ENCODE measurements at places on chromosomes 3 and 15. TPM values are rescaled to one million over a fixed set of nuclear protein-coding genes. Genes with fewer than 3 reads are reported as not detected.

GRCh38 chr15:89308236-89308635, 26.4 kb downstream of the POLG start:
- no peak for DNase-seq

- DNase-seq, result no peak
Observed at GRCh38 chr3:3065876-3066275, 44.3 kb downstream of the IL5RA start.

DNA sequence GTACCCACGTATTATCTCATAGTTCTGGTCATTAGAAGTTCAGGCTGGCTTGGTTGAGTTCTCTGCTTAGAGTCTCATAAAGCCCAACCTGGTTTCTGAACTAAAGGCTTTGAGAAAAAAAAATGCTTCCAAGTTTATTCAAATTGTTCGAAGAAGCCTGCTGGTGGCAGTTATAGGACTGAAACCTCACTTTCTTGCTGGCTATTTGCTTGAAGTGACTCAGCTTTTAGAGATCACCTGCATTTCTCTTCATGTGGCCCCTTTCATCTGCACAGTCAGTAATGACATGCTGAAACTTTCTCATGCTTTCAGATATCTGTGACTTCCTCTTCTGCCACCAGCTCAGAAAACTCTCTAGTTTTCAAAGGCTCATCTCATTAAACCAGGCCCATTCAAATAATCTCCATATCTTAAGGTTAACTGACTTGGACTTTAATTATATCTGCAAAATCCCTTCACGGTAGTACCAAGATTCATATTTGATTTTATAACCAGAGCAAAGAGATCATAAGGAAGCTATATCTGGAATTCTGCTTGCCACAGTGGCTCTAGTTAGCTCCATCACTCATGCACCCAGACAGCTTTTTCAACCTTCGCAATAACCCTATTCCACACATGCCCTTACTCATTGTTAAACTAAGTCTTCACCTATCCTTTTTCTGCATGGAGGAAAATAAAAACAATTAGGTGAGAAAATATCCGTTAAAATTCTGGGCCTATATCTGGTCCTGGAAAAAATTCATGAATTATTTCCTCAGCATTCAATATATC, 433.8 kb upstream of the CBLB start:
- no peak for DNase-seq

DNA sequence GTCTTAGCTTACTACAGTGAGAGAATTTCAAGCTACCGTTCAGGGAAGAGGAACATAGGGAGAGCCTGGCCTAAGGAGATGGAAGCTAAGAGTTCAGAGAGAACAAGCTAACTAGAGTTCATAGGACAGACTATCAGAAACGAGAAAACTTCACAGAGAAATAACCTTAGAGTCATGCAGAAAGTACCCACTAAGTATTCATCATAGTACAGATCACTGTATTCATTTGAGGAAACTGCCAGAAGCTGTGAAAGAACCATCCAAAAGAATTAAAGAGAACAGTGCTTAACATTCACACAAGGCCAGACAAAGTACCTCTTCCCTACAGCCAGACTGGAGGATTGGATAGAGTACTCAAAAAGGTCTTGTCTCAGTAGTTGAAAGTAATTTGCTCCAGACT, 15.2 kb upstream of the GBE1 start:
- no peak for DNase-seq

Gene STX19
- not detected for total RNA-seq

GRCh38 chr15:91132079-91132478, 32.0 kb downstream of the SV2B start:
- DNase-seq, result no peak

- DNase-seq, result no peak
Observed at GRCh38 chr15:63264688-63265293, 12.6 kb upstream of the APH1B start.

DNA sequence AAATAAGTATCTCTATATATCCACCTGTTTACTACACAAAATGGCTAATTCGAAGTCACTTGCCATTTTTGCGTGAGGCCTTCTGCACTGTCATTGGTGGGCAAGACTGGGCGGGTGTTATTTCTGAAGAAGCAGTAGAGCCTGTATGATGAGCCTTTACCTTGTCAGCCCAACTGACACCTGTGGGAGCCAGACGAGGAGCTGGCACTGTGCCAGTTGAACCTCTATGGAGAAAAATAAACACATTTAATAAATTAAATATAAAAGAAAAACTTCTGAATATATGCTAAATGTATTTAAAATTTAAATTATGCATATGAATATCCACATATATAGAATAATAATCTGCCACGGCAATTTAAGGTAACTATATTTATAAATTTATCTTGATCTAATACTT, 109.9 kb downstream of the SCAPER start:
- DNase-seq, result no peak

Gene MED12L
- total RNA-seq, result 3.9 TPM

Gene ZNF860
- total RNA-seq, result 4.4 TPM

GRCh38 chr15:29988701-29989100, 94.1 kb upstream of the GOLGA8J start:
- DNase-seq, result no peak

DNA sequence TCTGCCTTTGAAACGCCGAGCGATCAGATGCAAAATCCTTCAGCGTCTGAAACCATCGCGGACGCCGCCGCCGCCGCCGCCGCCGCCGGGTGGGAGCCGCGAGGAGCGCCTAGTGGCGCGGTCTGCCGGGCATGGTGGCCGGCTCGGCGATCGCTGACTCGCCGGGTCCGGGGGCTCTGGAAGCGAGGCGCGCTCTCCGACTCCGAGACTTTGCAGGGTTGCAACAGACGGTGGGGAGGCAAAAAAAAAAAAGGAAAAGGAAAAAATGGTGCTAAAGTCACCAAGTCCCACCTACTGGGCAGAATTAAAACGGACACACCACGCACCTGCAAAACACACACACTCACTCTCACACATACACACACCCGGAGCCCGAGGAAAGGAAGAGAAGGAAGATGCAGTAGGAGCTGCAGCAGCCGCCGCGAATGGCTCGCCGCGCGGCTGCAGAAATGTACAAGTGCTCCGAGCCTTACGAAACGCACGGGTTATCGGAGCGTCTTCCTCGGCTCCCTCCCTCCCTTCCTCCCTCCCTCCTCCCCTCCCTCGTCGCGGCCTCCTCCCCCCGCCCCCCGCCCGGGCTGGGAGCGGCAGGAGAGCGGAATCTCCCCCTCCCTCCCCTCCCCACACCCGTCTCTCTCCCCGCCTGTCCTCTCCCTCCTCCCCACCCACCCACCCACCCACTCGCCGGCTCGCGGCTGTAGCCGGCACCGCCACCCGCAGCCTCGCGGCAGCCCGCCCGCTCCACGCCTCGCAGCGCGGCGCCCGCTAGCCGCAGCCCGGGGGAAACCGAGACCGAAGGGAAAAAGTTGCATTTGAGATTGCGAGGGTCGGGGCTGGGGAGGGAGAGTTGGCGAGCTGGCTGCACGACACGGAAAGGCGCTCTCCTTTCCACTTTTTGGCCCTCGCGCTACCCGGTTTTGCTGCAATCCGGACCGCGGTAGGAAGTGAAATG, at the start of gene NTRK3:
NTRK3 (minus strand) TSS at position 461 of the 952 bp plus-strand sequence. CDS start 586 bp downstream, outside the sequence.
- no peak for DNase-seq

Gene WDR93
- total RNA-seq, result 0.68 TPM

DNA sequence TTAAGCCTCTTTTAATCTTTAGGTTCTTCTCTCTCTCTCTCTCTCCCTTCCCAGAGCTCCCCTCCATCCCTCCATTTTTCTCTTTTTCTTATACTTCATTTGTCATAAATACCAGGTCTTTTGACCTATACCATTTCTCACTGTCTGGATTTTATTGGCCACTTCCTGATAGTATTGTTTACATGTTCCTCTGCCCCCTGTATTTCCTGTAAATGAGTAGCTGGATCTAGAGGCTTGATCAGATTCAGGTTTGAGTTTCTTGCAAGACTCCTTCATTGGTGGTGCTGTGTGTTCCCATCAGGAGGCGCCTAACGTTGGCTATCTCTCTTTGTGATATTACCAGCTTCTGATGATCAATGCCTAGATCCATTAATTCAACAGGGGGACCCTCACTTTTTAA, 42.2 kb downstream of the DAPK2 start:
- DNase-seq, result no peak

- no peak for DNase-seq
Observed at GRCh38 chr3:67389176-67389575, 265.2 kb downstream of the SUCLG2 start.

DNA sequence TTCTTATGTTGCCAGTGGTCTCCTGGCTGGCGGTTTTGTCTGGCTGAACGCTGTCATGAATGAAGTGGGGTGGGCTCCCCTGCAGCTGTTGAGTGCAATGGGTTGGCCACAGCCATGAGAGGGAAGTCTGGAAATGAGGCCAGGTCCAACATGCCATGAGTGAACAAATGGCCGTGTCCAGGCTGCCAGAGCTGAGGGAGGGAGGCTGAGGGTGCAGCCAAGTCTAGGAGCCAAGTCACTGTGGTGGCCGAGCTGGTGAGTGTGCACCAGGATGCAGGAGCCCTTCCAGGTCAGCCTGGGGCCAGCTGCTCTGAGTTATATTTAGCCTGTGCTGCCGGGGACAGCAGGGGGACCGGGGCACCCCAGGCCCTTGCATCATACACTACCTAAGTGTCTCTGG, 24.7 kb upstream of the PRR23E start:
- no peak for DNase-seq

- DNase-seq, result no peak
Observed at GRCh38 chr3:195105389-195105788, 165.6 kb downstream of the XXYLT1 start.

DNA sequence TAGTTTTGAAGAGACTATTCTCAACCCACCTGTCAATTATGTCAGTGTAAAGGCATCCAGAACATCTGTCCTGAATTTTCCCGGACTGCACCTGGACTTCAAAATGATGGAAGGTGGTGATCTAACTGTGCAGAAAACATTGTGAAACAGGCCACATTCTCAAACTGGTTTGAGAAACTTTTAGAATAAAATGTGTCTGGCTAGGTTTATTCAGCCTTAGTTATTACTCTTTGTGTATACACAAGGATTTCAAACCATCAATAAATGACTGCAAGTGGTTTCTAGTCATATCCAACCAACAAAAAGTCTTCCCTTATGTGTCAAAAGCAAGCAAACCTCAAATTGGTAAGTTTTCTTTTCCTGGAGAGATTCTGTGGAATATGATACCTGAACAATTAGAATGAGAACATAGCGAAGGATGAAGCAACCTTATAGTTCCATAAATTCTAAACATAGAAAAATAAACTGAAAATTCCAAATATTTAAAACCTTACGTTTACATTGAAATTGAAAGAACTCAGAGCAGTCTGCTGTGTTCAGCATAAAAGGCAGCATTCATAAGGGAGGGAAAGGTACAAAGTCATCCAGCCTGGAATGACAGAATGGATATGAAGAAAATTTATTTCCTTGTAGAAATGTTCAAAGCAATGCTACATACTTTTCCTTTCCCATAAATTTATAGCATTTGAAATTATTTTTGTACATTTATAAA, 306.6 kb upstream of the TGFBR2 start:
- DNase-seq, result no peak

DNA sequence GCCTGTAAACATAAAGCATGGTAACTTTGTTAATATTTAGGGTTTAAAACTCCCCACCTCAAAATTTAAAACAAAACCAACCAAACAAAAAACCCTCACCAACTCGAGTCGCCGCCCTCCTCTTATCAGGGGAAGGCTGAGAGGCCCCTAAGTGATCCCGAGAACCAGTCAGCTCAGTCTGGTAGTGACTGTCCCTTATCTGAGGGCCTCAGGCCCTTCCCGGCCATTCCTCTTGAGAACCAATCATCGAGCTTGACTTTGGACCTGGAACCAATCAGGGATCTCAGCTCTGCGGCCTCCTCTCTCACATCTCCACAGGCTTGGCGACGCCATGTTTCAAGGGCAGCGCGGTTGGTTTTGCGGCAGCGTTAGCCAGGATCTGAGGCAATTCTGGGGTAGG, at the start of gene TERB2:
TERB2 (plus strand) TSS at position 300 of the 400 bp plus-strand sequence; CDS start at position 332, 32 bp downstream.
- no peak for DNase-seq

Gene C3orf33
- 5.1 TPM for total RNA-seq

- DNase-seq, result no peak
Observed at GRCh38 chr15:71501344-71502076, 308.8 kb upstream of the NR2E3 start.

DNA sequence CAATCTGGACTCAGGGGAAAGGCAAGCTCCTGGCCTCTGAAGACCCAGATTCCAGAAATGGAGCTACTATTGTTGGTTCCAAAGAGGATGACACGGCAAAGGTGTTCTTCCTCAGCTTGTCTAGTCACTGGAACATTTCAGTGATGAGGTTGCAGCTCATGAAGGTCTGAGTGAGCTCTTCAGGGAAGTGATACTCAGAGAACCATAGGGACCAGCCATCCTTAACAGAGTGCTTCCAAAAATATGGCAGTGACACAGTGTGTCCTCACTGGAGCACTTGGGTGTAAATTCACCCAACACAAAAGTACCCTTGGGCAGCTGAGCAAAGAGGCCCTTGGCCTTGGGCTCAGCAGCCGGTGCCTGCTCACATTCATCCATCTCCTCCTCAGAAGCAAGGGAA, 46.3 kb downstream of the SPTSSB start:
- no peak for DNase-seq
